ENCODE measurements at places on chromosomes 13 and 19. TPM values are rescaled to one million over a fixed set of nuclear protein-coding genes. Genes with fewer than 3 reads are reported as not detected.

- DNase-seq: no peak
Observed at GRCh38 chr19:33039815-33040214, 24.9 kb downstream of the RHPN2 start.

GRCh38 chr13:29589967-29590366 lies 5.5 kb downstream of the SLC7A1 start:
- DNase-seq: no peak

The SHKBP1 gene
- 54.0 TPM for total RNA-seq

GRCh38 chr13:70568571-70568970 lies 460.3 kb upstream of the KLHL1 start:
- no peak for DNase-seq

The CEACAM7 gene
- not detected for total RNA-seq

GRCh38 chr19:13154911-13155471 lies 4.8 kb downstream of the IER2 start:
- DNase-seq: peak; percentile 81

- DNase-seq: no peak
Observed at GRCh38 chr13:112911285-112911701, 57.7 kb upstream of the MCF2L start.

DNA sequence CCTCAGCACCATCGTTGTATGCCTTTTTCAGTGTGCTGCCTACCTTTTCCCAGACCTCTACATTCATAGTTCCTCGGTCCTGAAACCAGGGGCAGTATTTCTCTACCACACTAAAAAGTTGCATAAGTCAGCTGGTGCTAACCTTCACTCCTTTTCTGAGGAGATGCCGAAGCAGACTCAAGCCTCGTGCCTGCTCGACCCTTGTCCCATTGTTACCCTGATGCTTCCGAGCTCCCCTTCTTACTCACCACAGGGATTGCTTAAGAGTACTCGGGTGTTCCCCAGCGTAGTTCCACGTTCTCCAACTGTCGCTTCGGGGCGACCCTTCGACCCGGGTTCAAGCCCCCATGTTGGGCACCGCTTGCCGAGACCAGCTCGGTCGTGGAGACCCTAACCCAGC lies 19.0 kb upstream of the IL17D start:
- DNase-seq: no peak

GRCh38 chr19:16801600-16802013 lies 27.6 kb upstream of the SIN3B start:
- no peak for DNase-seq

The FBXO17 gene
- 33.0 TPM for total RNA-seq

The ZNF431 gene
- 13.4 TPM for total RNA-seq

The DMPK gene
- total RNA-seq: 155 TPM

DNA sequence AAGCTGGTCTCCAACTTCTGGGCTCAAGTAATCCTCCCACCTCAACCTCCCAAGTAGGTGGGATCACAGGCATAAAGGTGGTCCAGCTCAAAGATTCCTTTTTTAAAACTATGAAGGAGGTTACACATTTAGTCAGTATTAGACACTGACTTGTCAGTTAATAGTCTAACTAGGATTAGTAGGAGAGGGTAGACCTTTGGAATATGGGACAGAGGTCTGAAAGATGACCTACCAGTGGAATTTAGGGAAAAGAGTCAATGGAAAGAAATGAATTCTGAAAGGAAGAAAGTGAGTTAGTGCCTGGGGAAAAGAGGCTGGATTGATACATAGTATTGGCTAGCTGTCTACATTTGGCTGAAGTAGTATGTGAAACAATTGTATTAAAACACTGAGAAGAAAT lies 220.7 kb downstream of the MZT1 start:
- no peak for DNase-seq

The TNNT1 gene
- 1.3 TPM for total RNA-seq

GRCh38 chr13:41811588-41812021 lies 149.3 kb downstream of the VWA8 start:
- no peak for DNase-seq

DNA sequence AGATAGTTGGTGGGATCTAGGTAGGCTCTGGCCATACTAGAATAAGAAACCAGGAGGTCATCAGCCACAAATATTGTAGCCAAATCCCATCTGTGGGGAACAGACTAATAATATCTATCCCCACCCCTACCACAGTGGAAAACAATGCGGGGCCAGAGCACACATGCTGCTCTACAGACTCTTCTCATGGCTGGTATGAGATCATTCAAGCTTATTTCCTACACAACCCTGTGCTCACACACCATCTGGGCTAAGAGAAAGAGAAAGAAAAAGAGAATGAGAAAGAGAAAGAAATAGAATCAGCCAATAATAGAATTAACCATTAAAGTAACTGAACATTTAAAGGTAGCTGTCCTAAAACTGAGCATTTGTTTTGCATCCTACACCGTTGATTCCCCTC lies 1268.4 kb upstream of the SPRY2 start:
- DNase-seq: no peak

GRCh38 chr13:24997367-24997967 lies 98.5 kb upstream of the PABPC3 start:
- no peak for DNase-seq

GRCh38 chr13:45055902-45056648 lies 64.2 kb upstream of the GTF2F2 start:
- DNase-seq: no peak

The CEACAM4 gene
- total RNA-seq: 0.84 TPM

DNA sequence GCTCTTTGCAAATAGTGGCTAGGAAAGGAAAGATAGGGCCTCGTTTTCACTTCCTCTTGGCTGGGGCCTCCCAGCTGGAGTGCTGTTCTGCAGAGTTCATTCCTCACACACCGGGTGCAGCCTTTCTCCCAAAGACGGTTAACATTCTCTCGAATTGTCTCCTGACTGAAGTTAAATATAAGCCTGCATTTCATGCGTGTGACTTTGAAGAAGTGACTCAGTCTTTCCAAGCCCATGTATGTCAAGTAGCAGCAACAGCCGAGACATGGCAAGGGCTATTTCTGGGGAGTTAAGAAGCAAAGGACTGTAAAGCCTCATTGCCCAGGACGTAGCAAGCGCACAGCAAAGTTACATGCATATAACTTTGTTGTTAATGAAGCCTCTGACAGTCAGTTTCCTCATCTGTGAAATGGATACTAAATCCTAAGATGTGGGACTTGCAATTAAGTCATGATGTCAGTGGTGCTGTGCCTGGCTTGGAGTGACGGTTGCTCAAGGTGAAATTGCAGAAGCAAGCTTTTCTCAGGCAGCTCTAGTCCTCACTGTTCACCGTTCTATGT lies 502.4 kb downstream of the MYO16 start:
- no peak for DNase-seq

DNA sequence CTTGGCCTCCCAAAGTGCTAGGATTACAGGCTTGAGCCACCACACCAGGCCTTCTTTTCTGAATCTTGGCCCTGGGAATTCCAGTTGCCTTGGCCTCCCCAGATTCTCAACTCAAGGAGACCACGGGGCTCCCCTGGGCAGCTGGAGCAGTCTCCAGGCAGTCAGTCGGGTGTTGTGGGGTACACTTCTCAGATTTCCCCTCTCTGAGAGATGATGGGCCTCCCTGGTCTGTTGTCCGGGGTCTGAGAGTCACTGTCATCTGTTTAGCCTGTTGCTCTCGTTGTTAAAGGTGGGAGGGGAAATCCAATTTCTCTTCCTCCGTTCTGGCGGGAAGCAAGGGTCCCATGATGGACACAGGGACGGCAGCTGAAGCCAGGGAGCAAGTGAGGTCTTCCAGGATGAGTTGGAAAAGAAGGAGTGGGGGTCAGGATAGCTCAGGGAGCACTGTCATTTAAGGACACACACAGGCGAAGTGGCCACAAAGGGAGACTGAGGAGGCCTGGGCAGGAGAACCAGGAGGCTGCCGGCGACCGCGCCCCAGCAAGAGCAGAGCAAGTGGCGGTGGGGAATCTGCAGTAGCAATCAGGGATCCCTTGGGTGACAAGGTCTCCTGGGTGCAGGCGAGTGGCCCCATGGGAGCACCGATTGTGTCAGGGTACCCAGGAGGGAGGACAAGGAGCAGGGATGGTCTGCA lies 15.7 kb downstream of the WTIP start:
- DNase-seq: no peak

DNA sequence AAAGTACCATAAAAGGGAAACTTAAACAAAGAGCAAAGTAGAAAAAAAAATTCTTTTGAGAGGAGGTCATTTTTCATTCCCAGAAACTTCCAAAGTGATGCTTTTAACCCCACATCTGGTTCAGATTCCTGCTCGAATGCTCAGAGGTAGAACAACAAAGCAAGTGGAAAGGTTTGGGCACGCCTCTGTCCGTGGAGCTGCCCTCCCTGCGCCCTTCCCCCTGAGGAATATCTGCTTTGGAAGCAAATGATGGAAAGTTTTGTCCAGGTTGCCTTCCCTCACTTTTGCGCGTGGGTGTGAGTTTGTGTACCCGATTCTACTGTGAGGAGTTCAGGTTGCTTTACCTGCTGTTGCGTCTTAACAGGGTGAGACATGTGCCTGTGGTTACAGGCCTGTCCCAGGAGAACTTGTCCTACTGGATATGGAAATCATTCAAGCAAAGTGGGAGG lies 110.2 kb downstream of the KLF5 start:
- no peak for DNase-seq

The IL17D gene
- 3.0 TPM for total RNA-seq

GRCh38 chr19:17529239-17530158 lies 18.1 kb downstream of the PGLS start:
- DNase-seq: no peak

The RNF113B gene
- total RNA-seq: not detected

GRCh38 chr19:9799162-9799561 lies 19.7 kb downstream of the FBXL12 start:
- no peak for DNase-seq

DNA sequence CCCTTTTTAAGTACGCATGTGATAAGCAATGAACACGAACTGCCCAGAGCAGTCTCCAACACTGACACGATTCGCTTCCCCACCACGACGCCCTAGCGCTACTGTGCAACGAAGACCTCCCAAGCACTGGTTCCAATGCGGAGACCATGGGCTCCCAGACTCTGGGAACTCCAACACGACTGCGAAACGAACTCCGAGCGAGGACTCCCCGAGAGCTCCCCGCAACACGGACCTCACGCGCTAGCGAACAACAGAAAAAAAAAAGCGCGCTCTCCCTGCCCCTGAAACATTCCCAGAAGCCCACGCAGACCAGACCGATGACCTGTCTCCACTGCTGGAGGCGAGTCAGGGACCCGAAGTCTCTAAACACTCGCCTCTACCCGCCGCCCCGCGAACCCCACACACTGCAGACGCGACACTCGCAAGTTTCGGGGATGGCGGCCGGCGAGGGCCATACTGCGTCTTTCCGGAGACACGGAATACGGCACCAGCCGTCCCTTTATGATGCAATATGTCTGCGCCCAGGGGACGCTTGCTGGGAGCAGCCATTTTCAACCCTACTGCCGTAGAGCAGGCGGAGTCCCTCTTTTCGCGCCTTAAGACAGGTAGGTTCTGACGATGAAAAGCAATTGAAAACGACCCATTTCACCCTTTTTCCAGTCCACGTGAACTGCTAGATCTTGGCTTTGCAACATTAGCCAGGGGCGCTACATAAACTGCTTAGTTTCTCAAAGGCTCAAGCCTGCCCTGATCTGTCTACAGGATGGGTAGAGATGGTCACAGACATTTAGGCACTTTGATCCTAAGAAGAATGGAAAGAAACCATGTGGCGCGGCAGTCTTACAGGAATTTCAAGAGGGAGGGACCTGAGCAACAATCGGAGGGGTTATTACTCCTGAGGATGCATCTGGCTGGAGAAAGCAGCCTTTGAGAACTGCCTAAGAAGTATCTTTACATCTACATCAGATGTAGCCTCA lies at the start of gene ZNF577:
Gene ZNF577, minus strand, starts transcription at position 430 of the 977 bp plus-strand sequence. CDS start 7,569 bp downstream, outside the sequence.
- DNase-seq: peak; percentile 96

- DNase-seq: no peak
Observed at GRCh38 chr19:37361994-37362393, 8.9 kb upstream of the ZNF527 start.

- DNase-seq: no peak
Observed at GRCh38 chr19:58395979-58396627, 647 bp downstream of the RNF225 start.

- DNase-seq: no peak
Observed at GRCh38 chr13:53342623-53343360, 314.2 kb downstream of the OLFM4 start.

Measured in aorta (tissue), 5 donors.